CD4-positive, alpha-beta T cell (primary cell): ENCODE measurements at places on chromosomes 7 and 10.

DNA sequence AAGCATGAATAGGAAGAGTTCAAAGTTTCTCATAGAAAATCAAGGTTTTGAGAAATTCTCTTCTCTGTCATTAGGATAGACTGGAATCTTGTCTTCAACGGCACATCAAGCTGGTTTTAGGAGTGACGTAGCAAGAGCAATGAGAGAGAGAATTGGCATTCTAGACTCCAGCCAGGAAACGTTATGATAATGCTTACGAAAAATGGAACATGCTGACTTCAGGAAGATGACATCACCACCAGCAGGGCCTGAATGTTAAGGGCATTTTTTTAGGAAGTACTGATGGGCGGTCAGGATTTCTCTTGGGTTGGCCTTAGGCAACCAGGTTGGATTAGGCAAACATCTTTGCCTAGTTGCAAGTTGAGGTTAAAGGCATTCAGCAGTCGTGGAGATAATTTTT lies 213.2 kb upstream of the CTBP2 start:
- no peak for DNase-seq

- DNase-seq, result no peak
Observed at GRCh38 chr10:3347413-3348182, 175.0 kb upstream of the PITRM1 start.

- no peak for DNase-seq
Observed at GRCh38 chr7:156074982-156075615, 262.8 kb upstream of the SHH start.

DNA sequence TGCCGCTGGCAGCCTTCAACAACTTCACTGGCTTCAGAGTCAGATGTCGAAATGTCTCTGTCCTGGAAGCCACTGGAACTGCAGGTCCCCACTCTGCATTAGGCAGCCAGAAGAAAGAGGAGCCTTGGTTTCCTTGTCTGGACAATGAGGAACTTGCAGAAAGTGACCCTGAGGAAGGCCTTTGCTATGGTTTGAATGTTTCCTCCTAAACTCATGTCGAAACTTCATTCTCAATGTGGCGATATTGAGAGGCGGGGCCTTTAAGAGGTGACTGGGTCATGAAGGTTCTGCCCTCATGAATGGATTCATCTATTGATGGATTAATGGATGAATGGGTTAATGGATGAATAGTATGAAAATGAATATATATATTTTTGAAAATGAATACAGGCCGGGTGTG lies 61.6 kb upstream of the GPR26 start:
- no peak for DNase-seq

GRCh38 chr10:77741746-77742145 lies 104.1 kb upstream of the KCNMA1 start:
- DNase-seq, result no peak
